Hindlimb muscle (tissue), 1 donor: ENCODE measurements at places on chromosomes 1 and 21.

GRCh38 chr1:203098445-203098844 lies 12.6 kb upstream of the MYOG start:
- no peak for DNase-seq

GRCh38 chr21:35520302-35520701 lies 471.2 kb upstream of the RUNX1 start:
- DNase-seq, result no peak

- DNase-seq, result no peak
These were observed 313.8 kb downstream of the TGFB2 start for GRCh38 chr1:218658899-218659298.

DNA sequence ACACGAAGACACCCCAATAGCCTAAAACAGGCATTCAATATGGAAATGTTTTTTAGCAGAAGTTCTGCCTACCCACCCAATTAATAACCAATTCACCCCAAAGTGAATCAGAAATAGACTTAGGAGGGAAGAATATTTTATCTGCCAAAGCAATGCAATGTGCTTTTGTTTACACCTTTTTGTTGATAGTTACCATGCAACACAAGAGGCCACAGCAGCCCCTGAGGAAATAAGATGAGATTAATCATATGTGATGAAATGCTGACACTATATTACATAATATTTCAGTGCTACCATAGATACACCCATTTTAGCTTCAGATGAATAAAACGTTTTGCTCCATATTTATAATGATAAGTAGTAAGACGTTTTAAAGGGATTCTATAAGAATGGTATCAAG lies 60.9 kb upstream of the RGS2 start:
- peak; percentile 11 for DNase-seq

- no peak for DNase-seq
These were observed 3.3 kb downstream of the LHX4 start for GRCh38 chr1:180233191-180234011.

DNA sequence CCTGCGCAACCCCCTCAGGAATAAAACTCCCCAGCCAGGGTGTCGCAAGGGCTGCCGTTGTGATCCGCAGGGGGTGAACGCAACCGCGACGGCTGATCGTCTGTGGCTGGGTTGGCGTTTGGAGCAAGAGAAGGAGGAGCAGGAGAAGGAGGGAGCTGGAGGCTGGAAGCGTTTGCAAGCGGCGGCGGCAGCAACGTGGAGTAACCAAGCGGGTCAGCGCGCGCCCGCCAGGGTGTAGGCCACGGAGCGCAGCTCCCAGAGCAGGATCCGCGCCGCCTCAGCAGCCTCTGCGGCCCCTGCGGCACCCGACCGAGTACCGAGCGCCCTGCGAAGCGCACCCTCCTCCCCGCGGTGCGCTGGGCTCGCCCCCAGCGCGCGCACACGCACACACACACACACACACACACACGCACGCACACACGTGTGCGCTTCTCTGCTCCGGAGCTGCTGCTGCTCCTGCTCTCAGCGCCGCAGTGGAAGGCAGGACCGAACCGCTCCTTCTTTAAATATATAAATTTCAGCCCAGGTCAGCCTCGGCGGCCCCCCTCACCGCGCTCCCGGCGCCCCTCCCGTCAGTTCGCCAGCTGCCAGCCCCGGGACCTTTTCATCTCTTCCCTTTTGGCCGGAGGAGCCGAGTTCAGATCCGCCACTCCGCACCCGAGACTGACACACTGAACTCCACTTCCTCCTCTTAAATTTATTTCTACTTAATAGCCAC lies 696 bp downstream of the TGFB2 start:
- peak; percentile 85 for DNase-seq

DNA sequence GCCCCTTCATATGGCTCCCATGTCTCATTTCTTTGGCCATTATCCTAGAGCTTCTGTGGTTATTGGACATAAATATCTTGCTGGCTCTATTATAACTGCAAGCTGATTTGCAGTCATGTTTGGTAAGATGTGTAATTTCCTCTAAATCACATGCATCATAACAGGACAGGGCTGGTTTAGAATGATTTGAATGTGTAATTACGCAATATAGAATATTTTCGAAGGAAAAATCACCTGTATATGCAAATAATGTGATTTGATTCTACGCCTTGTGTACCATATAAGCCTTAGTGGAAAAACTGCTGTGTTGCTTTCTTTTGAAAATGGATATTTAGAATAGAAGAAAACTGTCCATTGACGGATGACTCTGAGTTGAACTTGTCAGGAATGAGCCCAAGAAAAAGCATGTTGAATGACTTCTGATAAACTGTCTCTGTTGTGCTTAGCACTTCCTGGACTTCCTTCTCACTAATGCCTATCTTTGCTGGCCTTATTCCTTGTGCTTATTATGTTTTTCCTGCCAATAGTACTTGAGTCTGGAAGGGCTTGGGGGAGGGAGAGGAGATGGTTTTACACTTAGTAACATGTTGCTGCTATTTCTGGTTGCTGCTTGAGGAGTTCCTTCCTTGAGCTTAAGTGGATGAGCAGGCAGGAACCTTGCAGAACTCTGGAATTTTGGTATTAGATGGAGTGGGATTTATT lies 6.5 kb downstream of the CACHD1 start:
- DNase-seq, result peak; percentile 66

GRCh38 chr1:98919211-98919610 lies 85.5 kb downstream of the PLPPR5 start:
- DNase-seq, result no peak

- DNase-seq, result no peak
These were observed 289.6 kb upstream of the PROX1 start for GRCh38 chr1:213698092-213698702.

- no peak for DNase-seq
These were observed 233.1 kb downstream of the RERE start for GRCh38 chr1:8584316-8584715.
